ENCODE measurements at places on chromosomes 4 and X.

- no peak for DNase-seq
These were observed 27.5 kb upstream of the PLS3 start for GRCh38 chrX:115533485-115533884.

GRCh38 chr4:3760841-3761240 is 5.3 kb upstream of the ADRA2C start:
- DNase-seq, result no peak

DNA sequence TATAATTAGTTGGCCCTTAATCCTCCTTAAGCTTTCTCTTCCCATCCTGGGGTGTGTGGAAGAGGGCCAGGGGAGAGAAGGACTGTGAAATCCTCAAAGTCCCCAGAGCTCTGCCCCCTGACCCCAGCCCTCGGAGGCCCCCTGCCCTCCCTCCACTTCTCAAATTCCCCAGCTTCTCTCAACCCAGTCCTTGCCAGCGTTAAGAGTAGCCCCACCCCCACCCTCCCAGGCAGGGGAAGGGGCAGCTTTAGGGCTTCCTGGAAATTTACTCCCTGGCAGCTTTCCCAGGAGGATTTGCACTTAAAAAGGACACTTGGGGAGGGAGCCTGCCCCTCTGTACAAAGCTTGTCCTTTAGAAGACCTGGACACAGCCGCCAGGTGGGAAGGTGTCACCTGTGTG is 11.8 kb upstream of the CD40LG start:
- DNase-seq, result no peak

DNA sequence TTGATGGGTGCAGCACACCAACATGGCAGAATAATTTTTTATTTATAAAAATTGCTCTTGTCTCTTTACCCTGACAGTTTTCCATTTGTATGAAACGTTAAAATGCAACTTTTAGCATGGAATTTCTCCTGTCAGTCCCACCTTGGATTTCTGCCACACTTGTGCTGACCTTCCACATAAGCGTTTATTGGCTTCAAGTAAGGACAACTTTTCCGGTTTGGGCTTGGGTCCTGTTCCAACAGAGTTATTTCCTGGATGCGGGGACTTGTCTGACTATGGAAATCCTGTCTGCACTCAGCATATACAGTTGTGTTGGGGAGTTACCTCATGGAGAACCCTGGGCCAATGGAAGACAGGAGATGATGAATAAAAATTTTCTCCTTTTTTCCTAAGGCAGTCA is 294.7 kb downstream of the NAF1 start:
- no peak for DNase-seq

DNA sequence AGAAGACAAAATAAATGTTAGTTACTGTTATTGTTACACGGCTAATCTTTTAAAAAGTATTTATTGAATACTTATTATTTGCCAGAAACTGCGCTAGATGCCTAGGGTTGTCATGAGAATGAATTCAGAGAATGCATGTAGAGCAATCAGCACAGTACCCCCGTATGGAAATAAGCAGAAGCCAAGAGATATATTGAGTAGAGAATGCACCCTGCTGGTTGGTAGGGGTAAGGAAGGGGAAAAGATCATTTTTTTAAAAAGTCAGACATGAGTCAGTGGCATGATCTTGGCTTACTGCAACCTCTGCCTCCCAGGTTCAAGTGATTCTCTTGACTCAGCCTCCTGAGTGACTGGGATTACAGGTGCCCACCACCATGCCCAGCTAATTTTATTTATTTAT is 13.1 kb upstream of the DRP2 start:
- no peak for DNase-seq
